Central memory CD4-positive, alpha-beta T cell (primary cell): ENCODE measurements at places on chromosomes 3 and 15.

GRCh38 chr15:100131321-100132224 lies 210.2 kb downstream of the ADAMTS17 start:
- DNase-seq = no peak

DNA sequence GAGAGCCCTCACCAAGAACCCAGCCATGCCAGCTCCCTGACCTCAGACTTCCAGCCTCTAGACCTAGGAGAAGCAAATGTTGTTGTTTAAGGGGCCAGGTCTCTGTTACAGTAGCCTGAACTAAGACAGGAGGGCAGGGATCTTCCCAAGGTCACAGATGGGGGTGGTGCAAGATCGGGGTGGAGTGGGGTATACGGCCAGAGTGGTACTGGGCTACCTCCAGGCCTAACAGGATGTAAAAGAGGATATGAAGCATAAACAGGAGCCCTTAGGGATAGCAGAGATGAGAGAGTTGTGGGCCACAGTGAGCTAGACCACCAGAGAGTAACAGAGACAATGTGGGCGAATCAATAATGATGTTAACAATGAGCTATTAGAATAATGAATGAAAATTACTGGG lies 82.9 kb downstream of the TOP2B start:
- no peak for DNase-seq

GRCh38 chr15:64524778-64525177 lies 64.4 kb downstream of the ZNF609 start:
- no peak for DNase-seq

DNA sequence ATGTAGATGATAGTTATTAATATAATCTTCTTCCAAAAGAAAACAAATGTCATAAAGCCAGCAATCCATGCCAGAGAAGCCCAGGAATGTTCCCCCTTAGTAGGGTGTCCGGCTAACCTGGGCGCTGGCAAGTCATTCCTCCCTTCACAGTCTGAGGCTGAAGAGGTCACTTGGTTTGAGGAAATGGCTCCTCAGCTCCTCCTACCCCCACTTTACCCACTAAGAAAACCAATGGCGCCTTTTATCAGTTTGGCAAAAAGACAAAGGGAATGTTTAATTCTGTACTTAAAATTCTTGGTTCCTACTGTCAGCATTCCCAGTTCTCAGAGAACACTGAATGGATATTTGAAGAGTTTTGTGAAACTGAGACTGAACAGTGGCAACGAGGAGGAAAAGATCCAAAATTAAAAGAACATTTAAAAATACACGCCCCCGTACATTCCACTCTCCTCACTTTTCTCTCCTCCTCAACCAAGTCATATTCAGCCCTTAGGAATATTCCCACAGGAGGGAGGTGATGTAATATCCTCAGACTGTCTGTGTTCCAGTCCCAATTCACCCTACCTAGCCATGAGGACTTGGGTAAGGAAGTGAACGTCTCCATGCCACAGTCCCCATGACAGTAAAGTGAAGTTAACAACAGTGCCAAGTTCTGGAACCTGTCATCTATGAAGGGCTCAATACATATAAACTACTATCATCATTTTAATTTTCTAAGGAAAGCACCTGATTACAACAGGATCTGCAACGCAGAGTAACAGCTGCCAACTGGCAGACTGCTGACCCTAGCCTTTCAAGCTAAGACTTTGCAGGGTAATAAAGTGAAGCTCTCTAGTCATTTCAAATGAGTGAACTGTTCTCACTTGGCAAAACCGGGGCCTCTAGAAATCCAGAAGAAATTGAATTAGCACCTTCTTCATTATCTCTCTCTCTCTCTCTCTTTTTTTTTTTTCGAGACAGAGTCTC lies 234.5 kb upstream of the ICE2 start:
- DNase-seq = no peak

DNA sequence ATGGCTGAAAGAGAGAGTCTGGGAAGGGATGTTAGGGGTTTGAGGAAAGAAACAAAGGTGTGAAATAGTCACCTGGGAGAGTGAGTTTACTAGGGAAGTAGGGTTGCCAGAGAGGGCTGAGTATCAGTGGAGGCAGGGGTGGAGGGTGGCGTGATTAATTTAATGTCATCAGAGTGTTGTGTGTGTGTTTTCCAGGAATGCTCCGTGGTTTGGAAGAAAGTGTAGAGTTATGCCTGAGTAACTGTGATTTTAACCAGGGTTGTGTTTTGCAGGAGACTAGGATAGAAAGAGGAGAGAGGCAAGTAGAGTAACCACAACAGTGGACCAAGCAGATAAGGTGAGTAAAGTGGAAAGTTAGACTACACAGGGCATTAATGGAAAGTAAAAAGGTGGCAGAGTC lies 27.2 kb downstream of the PLD1 start:
- DNase-seq = no peak

DNA sequence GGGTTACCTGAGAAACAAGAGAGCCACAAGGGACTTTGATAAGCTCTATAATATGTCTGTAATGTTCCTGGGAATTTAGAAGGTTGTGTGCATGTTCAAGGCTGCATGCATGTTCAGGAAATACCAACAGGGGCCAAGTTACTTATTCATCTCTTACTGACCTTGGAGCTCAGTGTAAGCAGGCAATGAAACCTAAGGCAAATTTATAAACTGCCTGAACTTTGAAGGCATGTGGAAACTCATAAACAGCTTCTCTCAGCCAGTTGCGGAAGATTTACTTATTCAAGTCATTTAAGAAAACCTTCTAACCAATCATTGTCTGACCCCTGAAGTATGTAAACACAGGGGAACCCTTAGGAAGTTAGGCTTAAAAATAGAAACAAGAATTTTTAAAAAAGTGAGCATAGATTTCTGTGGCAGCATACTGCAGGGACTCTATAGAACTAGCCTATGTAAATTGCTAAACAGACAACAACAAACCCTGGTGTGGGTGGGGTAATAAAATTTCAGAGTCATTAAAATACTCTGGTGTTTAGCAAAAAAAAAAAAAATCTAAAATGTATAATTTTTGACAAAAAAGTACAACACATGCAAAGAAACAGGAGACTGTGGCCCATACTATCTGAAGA lies 57.2 kb downstream of the SLC15A2 start:
- no peak for DNase-seq

- DNase-seq = no peak
These were observed 77.2 kb downstream of the SCN10A start for GRCh38 chr3:38738630-38739395.

- DNase-seq = no peak
These were observed 59.8 kb downstream of the TMED3 start for GRCh38 chr15:79370716-79371115.

DNA sequence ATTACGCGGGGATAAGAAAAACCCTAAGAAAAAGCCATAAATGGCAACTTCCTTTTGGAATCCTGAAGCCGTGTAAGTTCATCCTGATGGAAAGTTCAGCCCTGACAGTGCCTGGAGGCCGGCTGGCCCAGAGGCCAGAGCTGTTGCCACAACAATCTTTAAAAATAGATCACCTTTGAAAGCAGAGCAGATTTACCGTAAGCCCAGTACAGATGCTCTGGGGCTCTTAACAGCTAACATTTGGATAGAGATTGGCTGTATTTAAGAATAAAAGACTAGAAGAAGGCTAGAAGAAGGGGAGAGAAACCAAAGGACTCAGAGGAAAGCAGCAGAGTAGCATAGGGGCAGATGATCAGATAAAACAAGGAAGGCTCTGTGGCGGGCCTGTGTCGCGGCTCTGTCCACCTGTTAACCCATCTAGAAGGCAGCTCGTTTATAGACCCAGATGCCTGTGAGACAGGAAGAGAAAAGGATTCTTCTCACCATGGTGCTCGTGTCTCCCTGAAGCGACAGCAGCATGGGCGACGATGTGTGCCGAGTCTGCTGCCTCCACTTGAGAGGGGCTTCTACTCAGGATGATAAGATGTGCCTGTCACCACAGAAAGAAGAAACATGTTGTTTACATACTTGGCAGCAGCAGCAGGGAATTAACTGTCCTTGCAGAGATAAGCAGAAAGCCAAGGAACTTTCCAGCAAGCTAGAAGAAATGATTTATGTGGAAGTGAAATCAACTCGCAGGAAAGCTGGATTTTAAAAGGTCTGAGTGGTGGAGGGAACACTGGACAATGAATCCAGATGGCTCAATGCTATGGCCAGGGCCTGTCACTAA lies 69.9 kb downstream of the SYNM start:
- DNase-seq = no peak

GRCh38 chr3:67077656-67078055 lies 79.5 kb downstream of the KBTBD8 start:
- DNase-seq = no peak

DNA sequence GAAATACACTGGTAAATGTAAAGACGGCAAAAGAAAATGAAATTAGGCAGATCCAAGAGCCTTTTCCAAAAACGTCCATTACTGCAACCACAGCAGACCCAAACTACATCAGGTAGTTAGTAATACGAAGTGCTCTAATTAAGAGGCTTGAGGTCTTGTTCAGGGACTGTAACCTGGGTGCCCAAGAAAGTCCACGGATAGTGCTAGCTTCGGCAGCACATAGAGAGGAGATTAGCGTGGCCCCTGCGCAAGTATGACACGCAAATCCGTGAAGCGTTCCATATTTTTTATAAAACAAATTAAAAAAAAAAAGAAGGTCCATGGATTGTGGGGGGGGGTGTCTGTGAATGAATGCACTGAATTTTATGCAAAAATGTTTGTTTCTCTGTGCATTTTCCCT lies 1.4 kb downstream of the COPB2 start:
- DNase-seq = no peak

GRCh38 chr15:62691008-62691407 lies 351.5 kb upstream of the TPM1 start:
- DNase-seq = no peak

- no peak for DNase-seq
These were observed 791.8 kb upstream of the NR2F2 start for GRCh38 chr15:95538693-95539092.

DNA sequence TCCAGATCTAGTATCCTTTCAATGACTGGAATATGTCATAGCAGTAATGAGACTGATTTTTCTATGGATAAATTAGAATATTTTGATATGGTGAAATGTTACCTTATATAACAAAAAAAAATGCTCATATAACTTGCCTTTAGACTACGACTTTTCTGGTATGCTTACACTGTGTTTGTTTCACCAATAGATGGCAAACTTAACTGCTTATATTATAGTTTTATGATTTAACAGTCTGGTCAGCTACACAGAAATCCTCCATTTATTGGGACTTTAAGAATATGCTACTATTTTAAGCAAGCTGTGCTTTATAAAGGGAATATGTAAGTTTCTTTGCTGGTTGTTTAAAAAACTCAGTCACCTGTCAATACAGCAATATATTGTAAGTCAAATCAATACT lies 205.6 kb downstream of the VGLL3 start:
- no peak for DNase-seq

DNA sequence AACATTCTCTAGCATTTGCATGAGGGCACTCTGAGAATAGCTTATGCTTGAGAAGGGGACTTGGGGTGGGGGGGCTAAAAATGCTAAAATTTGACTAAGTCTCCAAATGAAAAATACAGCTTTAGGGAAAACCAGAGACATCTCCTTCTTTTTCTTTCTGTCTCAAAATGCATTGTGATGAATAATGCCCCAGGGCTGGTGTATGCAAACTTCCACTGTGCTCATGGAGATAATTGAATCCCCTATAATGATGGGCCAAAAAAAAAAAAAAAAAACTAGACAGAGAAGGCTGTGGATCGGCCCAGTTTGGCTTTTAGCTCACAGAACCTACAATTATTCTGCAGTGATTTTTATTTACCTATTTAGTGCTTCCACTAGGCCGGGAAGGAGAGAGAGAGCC lies 147.9 kb upstream of the RORA start:
- no peak for DNase-seq

- no peak for DNase-seq
These were observed 60.2 kb downstream of the GRM7 start for GRCh38 chr3:6921066-6921465.

DNA sequence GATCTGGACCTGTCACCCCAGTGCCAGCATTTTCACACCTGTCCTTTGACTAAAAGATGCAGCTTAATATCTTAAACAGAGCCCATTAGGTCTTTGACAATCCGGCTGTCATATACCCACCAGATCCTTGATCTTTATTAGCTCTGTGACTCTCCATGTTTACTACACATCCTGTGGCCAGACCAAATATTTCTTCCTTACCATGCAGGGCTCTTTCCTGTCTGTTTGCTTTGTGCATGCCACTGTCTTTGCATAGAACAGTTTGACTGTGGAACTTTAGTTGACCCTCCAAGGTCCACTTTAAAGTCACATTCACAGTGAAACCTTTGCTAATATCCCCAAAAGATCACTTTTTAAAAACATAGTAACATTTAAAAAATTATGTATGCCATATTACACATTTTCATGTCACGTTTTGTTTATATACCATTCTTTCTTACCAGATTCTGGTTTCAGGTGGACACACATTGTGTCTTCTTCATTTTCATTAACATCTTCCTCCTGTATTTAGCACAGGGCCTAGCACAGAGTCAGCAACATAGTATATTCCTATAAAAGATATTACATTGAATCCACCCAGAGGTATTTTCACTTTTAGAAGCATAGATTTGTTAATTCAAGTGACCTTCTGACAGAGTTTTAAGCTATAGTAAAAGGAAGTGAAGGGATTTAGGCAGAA lies 95.8 kb downstream of the RAP2B start:
- no peak for DNase-seq

DNA sequence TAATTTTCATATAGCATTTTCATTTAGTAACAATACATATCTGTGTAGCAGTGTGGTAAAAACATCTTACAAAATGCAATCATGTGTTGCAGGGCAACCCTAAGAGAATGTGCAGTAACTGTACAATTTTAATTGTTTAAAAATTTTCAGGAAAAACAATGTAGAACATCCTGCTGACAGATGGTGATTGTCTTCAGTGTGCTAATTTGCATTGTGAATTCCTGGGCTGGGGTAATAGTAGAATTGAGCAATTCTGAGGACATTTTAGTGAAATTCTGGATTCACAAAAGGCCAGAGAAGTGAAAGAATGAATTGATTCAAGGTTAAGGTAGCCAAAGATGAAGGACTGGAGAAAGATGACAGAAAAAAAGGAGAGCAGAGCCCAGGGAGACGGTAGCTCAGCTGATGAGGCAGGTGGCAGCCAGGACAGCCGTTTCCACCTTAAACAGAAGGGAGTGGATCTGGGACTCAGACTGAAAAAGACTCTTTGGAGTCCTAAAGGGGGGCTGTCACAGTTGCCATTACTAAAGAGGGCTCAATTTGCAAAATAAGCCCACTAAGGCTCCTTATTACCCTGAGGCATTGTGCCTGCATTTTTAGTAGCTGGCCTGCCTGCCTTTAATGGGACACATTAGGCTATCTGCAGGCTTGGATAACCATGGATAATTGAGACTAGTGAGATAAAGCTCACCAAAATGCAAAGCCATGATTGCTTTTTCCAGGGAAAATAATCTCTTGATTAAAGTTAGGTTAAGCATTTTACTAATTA lies 8.6 kb downstream of the MAP3K13 start:
- DNase-seq = no peak

DNA sequence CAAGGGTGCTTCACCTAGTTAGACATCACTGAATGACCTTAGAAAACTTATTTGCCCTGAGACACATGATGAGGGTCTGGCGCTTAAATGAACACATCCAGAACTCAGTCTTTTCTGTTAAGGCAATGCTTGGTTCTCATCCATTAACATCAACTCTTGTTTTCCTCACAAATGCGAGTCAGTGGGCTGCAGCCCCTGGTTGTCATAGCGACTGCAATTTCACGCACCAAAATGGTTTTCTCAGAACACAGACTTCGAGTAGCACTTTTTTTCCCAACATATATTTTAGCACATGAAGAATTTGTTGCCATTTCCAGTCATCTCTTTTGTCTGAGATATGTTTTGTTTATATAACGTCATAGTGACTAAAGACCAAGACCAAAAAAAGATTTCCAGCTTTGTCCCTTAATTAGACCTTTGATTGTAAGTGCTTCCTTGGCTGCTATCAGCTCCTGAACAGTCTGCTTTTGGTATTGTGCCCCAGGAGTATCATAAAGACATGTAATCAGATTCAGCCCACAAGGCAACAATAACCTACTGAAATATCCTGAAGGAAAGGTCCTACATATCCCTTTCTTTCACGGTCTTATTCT lies 68.5 kb downstream of the GPR176 start:
- DNase-seq = no peak
